GM19239 (cell line): ENCODE measurements at places on chromosomes 11 and 22.

GRCh38 chr11:47983464-47984397 is 3.4 kb downstream of the PTPRJ start:
- no peak for DNase-seq

DNA sequence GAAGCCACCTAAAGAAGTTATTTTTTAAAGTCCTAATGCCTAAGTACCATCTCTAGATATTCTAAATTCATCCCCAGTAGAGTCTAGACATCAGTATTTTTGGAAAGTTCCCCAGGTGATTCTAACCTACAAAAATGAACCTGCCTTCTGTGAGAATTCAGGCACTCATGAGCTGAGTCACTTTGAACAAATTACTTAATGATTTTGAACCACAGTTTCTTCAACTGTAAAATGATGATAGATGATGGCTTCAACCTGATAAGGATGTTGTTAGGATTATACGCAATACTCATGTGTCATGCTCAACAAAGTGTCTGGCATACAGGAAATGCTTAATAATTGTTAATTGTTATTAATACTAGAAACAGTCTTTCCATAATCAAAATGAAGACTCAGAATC is 82.8 kb upstream of the OR5AK2 start:
- no peak for DNase-seq

- no peak for DNase-seq
Observed at GRCh38 chr22:32583921-32584335, 109.3 kb downstream of the FBXO7 start.

DNA sequence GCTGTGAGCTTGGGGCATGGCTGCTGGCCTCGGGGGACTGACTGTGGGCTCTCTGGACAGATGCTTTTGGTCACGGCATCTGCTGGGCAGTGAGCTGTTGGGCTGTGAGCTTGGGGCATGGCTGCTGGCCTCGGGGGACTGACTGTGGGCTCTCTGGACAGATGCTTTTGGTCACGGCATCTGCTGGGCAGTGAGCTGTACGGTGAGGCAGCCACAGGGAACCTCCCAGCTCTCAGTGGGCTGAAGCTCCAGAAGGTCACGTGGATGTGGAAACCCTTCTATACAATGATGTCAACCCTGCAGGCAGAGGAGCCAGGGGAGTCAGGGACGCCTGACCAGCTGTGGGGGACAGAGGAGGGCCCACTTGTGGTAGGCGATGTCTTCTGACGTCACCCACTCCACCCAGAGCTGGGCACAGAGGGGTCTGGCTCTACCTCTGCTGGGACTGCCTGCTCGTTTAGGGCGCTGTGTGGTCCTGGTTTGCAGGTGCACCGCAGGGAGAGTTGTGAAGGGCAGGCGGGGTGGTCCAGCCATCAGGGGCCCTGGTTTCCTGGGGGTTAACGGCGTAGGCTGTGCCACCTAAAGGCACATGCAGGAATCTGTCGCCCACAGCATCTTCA is 1331.3 kb downstream of the BRD1 start:
- no peak for DNase-seq

DNA sequence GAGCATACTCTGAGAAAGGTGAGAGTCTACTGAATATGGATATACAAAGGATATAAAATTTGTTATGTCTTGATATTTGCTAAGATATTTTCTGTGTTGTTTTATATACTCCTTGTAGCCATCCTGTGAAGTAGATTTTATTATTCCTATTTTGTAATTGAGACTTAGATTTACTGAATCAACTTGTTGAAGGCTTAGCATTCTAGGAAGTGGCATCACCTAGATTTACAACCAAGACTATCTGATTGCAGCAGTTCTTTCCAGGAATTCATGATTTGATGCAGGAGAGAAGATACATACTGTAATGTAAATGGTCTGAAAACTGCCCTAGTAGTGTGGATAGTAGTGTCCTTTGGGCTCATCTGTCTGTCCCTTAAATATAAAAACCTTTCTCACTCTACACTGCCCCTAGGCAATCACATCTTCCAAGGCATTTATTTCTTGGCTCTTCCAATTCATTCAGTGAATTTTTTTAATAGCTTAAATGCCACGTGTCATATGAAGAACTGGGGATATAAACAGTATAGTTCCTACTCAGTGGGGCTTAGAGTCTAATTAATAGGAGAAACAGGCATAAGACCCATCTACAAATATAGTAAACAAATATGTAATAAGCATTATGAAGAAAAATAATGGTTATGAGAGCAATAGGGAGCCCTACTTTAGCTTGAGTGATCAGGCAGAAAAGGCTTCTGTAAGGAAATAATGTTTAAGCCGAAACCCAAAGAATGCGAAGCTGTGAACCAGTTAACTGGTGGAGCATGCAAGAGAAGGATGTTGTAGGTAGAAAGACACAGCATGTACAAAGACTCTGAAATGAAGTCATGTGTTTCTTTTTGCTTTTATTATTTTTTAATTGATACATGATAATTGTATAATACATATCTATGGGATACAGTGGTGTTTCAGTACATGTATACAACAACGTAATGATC is 13.6 kb downstream of the IPO7 start:
- no peak for DNase-seq

- no peak for DNase-seq
Observed at GRCh38 chr11:102476812-102477211, 24.2 kb upstream of the TMEM123 start.

DNA sequence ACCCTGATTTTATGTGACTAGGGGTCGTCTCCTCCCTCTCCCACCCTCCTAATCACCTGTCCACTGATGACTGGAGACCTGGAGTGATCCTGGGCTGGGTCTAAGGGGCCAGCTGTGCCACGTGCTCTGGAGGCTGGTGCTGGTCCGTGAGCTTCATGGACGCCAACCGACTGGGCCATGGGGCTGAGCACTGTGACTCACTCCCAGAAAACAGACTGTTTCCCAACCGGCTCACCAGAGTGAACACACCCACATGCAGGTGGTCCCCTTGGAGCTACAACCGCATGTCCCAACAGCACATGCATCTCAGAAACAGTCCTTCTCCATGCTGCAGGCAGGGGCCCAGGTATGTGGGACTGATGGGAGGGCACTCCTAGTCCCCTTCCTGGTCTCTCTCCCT is 14.0 kb upstream of the LMO1 start:
- no peak for DNase-seq

DNA sequence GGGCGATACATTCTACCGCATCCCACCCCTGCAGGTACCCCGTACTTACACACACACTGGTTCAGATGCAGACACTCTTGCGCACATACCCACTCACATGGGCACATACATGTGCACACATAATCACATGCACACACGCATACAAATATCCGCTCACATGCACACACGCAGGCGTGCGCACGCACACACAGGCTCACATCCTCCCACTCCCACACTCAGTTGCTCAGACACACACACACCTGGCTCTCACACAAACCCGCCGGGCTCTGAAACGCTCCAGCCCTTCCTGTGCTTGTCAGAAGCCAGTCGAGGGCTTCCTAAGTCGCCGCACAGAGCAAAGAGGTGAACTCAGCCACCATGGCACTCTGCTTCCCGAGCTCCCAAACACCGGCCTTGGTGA is 164.5 kb downstream of the CRYBB2 start:
- DNase-seq, result no peak

DNA sequence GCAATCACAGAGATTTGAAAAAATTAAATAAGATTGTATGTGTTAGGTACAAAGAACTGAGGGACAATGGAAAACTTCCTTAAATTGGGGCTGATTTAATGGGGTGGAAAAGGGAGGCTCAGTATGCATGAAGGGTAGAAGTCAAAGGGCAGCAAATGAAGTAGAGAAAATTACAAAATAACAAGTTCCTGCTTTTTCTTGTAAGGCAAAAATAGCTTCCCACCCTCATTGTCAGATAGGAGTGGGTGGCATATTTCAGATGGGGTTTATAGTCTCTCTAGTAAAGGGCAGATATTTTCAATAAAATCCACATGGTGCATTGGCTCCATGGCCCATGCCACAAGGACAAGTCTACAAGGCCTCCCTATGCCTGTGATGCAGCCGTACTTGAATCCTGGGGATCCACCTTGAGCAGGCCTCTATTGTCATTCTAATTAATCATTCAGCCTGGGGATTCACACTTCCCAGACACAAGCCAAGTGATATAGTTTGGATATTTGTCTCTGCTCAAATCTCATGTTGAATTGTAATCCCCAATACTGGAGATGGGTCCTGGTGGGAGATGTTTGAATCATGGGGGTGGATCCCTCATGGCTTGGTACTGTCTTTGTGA is 36.7 kb upstream of the SESN3 start:
- DNase-seq, result no peak

GRCh38 chr11:106329273-106330018 is 252.0 kb downstream of the AASDHPPT start:
- DNase-seq, result no peak

GRCh38 chr11:67368621-67369020 is 4.8 kb downstream of the CLCF1 start:
- no peak for DNase-seq

GRCh38 chr11:133443206-133443747 is 89.0 kb downstream of the OPCML start:
- no peak for DNase-seq

DNA sequence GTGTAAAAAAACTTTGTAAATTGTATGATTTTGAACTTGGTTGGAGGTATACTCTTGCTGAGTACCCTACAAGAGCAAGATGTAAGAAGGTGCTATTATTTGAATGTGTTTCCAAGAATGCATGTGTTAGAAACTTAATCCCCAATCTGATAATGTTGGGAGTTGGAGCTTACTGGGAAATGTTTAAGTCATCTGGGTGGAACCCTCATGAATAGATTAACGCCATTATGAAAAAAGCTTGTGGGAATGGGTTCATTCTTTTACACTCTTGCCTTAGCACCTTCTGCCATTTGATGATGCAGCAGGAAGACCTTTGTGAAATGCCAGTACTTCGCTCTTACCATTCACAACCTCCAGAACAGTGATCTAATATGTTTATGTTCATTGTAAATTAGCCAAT is 498.3 kb downstream of the TMEM135 start:
- DNase-seq, result no peak

DNA sequence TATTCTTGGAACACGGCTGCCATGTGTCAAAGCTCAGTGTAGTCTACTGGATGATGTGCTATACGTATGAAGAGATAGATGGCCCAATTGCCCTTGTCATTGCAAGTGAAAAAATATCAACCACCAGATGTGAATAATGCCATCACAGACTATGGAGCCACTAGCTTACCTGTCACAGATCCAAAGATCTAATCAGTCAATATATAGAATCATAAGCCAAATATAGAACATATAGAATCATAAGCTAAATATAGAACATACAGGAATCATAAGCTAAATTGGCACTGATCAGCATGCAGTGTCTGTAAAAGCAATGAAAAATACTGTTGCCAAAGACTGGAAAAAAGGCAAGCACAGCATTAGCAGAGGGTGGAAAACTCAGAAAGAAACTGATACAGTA is 1656.9 kb upstream of the RAG2 start:
- DNase-seq, result no peak

DNA sequence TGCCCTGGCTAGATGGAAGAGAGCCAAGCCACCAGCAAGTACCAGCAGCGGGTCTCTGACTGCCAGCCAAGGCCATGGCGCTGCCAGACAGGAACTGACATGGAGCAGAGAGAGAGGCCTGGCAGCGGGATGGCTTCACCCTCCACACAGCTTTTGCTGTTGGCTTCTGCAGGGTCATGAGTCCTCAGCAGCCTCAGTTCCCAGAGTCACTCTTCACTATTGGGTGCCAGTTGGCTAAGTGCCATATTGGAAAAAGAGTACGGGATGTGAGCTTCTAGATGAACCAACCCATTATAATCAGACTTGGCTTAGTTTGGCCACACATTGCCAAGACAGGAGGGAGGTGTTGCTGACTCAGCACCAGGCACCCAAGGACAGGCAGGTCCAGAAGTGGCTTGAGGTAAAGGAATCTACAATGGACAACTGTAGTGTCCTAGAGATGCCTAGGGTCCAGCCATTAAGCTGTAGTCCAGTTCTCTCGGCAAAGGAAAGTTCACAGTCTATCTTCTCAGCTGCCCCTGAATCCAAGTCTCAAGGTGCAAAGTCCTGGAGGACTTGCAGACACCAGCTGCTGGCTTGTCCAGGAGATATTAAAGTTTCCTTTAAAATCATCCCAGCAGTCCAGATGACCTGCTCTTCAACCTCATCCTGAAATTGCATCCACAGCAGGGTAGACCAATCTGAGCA is 40.7 kb upstream of the POU2AF1 start:
- DNase-seq, result no peak

GRCh38 chr11:30435488-30435887 is 112.6 kb downstream of the ARL14EP start:
- DNase-seq, result no peak

DNA sequence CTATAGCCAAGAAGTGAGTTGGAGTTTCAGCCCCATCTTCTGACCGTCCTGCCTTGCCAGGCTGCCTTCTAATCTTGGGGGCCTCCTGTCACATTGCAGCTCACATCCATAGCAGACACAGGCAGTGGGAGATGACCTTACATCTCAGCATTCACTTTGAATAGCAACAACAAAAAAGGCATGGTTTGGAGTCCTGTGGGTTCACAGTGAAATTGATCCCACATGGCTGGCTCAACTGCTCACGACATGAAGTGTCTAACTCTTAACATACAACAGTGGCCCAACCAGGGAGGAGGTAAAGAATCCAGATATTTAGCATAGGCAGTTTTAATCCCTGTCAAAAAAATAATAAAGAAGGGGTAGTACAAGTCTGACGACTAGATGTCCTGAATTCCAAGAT is 38.1 kb downstream of the DBX1 start:
- DNase-seq, result no peak

DNA sequence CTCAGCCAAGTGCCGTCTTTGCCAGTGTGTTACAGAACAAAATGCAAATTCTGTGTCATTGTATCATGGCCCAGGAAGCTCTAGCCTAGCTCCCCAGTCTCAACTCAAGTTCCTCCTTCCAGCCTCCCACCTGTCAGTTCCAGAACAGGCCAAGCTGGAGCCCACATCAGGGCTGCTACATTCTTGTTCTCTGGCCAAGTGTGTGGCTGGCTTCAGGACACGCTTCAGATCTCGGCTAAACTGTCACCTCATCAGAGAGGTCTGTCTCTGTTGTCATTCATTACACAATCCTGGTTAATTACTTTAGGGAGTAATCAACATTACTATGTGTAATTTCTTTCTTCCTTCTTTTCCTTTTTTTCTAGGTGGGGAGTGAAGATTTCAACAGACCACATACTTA is 347.0 kb upstream of the SYN3 start:
- no peak for DNase-seq
